Activated CD8-positive, alpha-beta memory T cell treated with anti-CD3 and anti-CD28 coated beads for 1 hour (primary cell): ENCODE measurements at places on chromosomes 4 and X.

- DNase-seq = no peak
Measured at GRCh38 chr4:61532336-61533000, 332.3 kb downstream of the ADGRL3 start.

DNA sequence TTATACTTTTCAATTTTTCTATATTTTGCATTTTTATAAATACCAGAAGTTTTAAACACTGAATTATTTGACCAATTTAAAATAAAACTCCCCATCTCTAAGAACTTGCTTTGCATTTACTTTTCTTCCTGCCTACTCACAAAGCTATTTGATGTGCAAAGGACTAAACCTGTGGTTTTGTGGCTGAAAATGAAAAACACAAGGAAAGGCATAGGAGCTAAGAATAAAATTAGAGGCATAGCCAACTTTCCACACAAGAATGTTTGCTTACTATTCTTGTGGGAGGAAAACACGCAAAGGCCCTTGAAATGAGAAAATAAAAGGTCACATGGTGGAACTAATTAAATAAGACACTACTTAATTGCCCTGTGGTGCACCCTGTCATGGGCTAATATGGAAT, 221.2 kb downstream of the KLHL13 start:
- DNase-seq = no peak

DNA sequence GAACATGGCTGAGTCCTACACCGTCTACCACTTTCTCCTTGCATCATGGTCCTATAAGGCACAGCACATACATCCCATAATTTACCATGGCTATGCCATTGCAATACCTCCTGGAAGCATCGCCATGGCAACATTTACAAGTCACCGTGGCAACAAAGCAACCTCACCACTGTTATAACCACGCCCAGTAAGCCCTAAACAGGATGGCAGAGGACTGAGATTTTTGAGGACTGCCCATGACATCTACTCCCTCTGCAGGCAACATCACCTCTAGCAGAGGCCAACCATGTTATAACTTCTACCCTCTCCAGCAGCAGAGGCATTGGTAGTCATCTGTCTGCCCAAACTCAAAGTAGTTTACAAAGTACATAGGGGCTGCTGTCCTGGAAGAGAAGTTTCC, 29.7 kb downstream of the BCOR start:
- DNase-seq = no peak

- no peak for DNase-seq
Measured at GRCh38 chr4:151785484-151786157, 24.8 kb upstream of the GATB start.

- no peak for DNase-seq
Measured at GRCh38 chr4:90456891-90457290, 329.7 kb downstream of the CCSER1 start.

DNA sequence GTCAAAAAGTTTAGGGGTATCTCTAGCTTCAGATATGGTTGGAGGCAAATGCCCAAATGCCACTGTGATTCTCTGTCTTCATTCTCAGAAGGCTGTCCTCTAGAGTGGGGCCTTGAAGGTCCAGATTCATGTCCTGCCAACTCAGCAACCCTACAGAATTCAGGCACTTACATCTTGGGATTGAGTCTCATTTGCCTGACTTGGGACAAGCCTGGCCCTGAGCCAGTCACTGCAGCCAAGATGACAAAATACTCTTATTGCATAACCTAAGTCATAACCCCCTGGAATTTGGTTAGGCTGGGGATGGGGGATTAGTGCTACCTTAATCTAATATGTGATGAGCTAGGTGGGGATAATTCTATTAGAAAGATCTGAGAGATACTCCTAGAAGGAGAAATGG, 100.5 kb downstream of the AREG start:
- DNase-seq = no peak

GRCh38 chr4:119040694-119041185, 94.9 kb upstream of the MYOZ2 start:
- DNase-seq = no peak

- DNase-seq = no peak
Measured at GRCh38 chr4:182286035-182286434, 42.8 kb downstream of the TENM3 start.

- DNase-seq = no peak
Measured at GRCh38 chr4:70531981-70532380, 13.6 kb downstream of the AMTN start.

DNA sequence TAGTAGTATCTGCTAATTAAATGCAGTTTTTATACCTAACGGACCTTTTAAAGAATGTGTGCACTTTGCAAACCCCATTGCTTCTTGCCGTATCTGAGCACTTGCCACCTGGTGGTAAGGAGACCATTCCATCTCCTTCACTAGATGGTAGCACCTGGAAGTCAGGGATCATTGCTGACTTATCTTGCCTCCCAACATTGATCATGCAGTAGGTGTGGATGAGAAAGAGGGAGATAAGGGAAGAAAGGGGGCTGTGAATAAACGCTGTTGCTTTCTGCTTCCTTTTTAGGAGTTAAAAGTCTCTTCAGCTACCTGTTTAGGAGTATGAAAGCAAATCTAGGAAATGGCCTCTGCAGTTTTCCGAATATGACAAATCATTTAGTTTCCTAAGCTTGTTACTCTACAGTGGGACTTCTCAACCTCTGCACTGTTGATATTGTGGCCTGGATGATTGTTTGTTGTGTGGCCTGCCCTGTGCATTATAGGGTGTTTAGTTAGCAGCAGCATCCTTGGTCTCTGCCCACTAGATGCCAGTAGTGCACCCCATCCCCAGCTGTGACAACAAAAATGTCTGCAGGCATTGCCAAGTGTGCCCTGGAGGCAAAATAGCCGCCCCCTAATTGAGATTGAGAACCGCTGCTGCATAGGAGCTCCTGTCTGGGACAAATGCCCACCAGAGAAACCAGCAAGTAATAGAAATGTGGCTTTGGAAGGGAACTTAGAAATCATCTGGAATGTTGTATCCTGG, 38.8 kb downstream of the GAB1 start:
- DNase-seq = no peak

- no peak for DNase-seq
Measured at GRCh38 chr4:18366892-18367291, 345.3 kb upstream of the LCORL start.

DNA sequence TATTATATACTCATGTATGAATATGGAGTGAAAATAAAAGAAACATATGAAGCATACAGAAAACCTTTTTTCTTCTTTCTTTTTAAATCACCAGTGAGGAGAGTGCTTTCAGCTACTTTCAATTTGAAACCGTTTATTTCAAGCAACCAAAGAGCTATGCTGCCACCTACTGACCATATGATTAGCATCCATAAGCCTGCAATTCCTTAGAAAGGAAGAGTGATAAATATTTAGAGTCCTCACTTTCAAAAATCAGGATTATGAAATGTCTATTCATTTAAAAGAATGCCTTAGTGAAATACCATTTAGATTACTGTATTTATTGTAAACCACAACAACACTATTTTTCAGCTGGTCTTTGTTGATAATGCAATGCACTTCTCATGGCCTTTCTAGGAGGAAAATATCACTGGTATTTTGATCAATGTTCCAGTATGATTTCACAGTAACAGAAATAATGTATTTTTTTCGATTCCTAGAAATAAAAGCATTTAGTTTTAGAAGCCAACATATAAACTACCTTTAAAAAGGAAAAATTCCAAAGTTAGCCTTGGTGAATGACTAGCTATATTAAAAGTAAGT, 667.6 kb downstream of the PCDH18 start:
- no peak for DNase-seq

- DNase-seq = no peak
Measured at GRCh38 chr4:98406819-98407218, 145.6 kb downstream of the RAP1GDS1 start.

DNA sequence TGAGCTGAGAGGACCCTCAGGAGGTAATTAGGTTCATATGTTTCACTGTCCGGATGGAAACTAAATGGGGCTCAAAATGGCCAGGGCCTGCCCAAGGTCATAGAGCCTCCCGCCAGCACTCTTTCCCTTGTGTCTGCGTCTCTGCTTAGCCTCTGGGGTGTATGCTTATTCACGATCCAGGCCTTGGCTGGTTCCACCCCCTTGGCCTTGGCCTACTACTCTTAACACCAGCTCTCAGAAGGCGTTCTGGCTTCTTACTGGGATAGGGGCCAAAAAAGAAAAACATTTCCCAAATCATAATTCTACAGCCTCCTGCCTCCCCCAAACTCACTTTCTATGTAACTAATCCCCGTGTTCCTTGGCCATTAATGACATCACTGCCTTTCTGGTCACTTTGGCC, 68.8 kb downstream of the RTL5 start:
- no peak for DNase-seq

DNA sequence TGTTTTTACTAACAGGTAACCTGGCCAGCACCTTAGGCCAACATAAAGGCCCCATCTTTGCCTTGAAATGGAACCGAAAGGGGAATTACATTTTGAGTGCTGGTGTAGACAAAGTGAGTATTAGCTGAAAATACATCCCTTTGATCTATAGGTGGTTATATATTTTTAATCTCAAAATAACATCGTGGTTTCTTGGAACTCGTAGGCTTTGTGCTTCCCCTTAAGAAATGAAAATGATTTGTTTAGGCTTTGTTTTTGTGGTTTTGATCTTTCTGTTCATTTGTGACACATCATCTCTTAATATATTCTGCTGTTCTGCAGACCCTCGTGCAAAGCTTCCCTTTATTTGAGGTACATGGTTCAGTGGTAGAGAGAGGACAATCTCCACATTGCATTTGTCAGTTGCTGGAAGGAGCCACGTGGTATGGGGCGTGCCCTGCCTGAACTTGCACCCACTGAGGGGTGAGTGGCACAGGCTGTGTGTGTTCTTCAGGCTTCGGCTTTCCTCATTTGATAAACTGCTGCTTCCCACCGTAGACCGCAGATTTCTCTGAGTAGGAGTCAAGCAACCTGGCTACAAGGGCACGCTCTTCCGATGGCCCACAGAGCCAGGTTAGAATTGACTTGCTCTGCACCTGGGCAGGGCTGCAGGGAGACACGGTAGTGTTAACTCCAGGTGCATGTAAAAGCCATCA, 72.2 kb downstream of the GPR143 start:
- DNase-seq = no peak

DNA sequence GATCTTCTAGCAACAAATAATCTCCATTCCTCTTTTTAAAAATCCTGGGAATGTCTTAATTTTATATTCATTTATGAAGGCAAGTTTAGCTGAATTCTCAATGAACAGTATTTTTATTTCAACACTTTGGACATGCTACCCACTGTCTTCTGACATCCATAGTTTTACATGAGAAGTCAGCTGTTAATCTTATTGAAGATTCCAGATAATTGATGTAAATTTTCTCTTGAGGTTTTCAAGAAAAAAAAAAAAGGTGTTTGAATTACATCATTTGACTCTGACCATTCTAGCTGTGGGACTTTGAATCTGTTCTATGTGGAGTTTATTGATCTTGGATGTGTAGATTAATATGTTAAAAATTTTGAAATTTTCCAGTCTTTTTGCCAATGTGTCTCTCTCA, 28.0 kb downstream of the PDHA2 start:
- no peak for DNase-seq

DNA sequence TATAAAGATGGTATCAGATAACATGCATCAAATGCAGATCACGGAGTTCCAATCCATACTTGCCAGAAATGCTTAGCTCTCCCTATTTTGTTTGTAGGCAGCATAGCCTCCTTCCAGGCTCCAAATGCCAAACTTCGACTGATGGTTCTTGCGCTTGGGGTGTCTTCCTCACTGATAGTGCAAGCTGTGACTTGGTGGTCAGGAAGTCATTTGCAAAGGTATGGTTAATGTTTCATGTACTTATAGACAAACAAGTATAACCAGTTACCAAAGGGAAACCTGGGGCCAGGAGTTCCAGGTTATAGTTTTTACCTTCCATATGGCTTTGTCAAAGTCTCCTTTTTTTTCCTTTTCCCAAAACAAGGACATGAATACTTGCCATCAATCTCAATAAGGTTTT, 5.3 kb downstream of the CWH43 start:
- no peak for DNase-seq
